ENCODE measurements at places on chromosomes 4 and X. TPM values are rescaled to one million over a fixed set of nuclear protein-coding genes. Genes with fewer than 3 reads are reported as not detected.

DNA sequence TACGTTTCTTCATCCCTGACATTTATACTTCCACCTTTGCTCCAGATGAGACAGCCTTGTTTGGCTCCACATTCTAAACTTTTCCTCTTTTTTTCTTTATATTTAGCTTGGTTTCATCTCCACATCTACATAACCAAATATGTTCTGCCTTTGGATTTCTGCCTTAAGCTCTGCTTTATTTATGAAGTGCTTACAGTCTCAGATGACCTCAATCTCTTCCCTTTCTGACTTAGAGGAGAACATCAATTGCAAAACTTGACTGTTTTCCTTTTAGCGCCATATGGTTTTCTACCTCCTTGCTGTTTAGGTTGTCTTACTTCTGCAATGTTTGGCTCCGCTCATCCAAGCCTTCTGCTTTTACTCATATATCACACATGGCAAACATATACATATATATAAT is 7.5 kb downstream of the ASB5 start:
- DNase-seq = no peak

- no peak for DNase-seq
Measured at GRCh38 chrX:99901091-99901490, 509.0 kb downstream of the PCDH19 start.

DNA sequence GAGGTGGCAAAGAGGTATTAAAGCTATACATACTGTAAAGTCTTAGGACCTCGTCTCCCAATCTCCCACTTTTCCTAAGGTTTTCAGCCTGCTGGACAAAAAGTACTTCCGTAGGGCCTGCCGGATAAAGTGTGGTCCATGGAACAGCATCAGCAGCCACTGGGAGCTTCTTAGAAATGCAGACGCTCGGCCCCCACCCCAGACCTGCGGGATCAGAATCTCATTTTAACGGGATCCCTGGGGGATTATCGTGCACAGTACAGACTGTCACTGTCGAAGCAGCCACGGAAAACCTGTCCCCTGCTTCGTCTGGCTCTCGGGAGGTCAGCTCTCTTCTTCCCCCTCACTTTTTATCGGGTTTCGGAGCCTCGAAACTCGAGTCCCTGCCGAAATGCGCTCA is 802 bp downstream of the ADGRG2 start:
- DNase-seq = no peak

DNA sequence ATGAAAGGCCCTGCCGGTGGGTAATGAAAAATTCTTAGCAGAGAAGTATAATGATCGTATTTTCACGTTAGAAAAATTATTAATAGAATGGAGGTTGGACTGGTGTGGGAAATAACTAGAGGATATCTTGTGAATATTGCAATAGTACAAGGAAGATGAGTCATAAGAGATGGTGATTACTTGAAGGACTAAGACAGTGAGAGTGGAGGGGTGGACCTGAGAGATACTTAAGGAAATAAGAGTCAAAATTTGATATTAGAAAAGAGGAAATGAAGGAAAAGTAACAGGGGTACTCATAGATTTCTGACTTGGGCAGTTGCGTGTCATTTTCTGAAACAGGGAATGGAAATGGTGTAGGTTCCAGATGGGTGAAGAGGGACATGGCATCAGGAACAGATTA is 1.7 kb upstream of the USP53 start:
- no peak for DNase-seq

- no peak for DNase-seq
Measured at GRCh38 chr4:26157541-26157940, 163.3 kb upstream of the RBPJ start.

GRCh38 chr4:53852343-53852742 is 212.1 kb downstream of the CHIC2 start:
- peak; percentile 45 for DNase-seq

- DNase-seq = peak; percentile 20
Measured at GRCh38 chr4:3250438-3250955, 1.5 kb downstream of the MSANTD1 start.

Gene RAB40A
- total RNA-seq = 0.10 TPM

Gene JADE3
- 9.5 TPM for total RNA-seq

Gene GLOD5
- total RNA-seq = not detected

Gene YIPF7
- 0.84 TPM for total RNA-seq

Measured in left ventricle myocardium superior (tissue), 1 donor.